ENCODE measurements at places on chromosomes 12 and 14. TPM values are rescaled to one million over a fixed set of nuclear protein-coding genes. Genes with fewer than 3 reads are reported as not detected.
A peak's percentile ranks its signal among the peaks of the same experiment; 100 is the strongest.

GRCh38 chr12:99444859-99445316 lies 202.7 kb upstream of the GARIN6 start:
- no peaks in the 10 kb centered on the region for H3K27me3 ChIP-seq
- no peaks in the 10 kb centered on the region for H3K36me3 ChIP-seq
- no peak overlapping the region for H3K4me3 ChIP-seq
- no peak for DNase-seq
- no peak overlapping the region for H3K27ac ChIP-seq

DNA sequence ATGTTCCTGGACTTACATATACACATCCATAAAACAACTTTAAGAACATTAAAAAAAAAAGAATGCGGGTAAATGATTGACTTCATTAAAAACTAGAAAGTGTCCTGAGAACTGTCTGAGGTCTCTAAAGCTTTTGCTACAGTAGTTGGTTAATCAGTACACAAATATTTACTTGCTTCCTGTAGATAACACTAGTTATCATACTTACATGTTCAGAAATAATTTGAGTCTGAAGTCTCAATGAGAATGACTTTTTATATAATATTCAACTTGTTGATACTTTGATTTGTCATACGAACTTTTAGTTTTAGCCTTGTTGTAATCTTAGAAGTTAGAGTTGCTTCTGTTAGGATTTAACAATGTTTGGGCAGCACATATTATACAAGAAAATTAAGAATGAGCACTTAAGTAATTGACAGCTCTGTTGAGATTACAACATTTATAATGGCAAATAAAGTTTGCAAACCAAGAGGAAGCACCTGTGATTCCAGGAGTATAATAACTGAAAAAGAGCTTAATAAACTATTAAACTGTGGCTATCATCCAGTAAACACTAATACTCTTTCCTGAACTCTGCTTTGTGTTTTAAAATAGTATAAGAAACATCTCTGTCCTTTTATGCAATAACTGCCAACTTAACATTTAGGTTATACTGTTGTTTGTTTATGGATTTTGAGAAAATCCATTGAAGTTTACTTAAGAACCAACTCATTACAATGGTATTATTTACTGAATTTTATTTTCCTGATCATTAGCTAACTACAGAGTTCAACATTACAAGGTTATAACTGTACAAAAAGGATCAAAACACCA lies 131.7 kb downstream of the MIPOL1 start:
- H3K36me3 ChIP-seq: no peaks in the 10 kb centered on the region
- no peak overlapping the region for H3K4me3 ChIP-seq
- H3K4me1 ChIP-seq: no peaks in the 10 kb centered on the region
- H3K27me3 ChIP-seq: no peaks in the 10 kb centered on the region
- no peak overlapping the region for H3K27ac ChIP-seq

DNA sequence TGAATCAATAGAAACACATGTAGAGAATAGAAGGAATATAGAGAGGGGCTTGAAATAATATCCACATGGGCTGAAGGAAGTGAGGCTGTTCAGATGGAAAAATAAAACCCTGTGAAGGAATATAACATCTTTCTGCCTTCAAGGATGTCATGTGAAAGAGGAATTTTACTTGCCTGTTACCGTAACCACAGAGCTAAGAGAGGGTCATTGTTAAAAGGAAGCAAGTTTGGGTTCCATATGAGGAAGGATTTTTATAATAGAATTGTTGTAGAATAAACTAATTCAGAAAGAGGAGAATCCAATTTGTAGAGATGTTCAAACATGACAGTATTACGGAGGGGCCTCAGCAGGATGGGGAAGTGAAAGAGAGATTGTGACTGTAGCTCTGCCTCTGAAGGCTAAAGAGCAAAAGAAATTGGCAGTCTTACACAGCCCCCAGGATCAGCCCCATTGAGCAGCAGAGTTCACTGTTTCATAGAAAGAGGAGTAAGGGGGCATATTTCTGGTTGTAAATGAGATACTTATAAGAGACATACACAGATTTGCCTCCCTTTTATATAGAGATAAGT lies 41.8 kb upstream of the PTPRR start:
- no peak for DNase-seq
- H3K4me1 ChIP-seq: no peaks in the 10 kb centered on the region

GRCh38 chr12:27696864-27697564 lies 767 bp downstream of the REP15 start:
- peak overlapping the region; percentile 30 for H3K27ac ChIP-seq
- no peaks in the 10 kb centered on the region for H3K4me1 ChIP-seq
- no peak overlapping the region for H3K4me3 ChIP-seq

- H3K4me1 ChIP-seq: no peaks in the 10 kb centered on the region
- H3K27me3 ChIP-seq: no peaks in the 10 kb centered on the region
- DNase-seq: peak; percentile 38
- no peak overlapping the region for H3K27ac ChIP-seq
- H3K4me3 ChIP-seq: no peak overlapping the region
These were observed 37.0 kb downstream of the WASHC3 start for GRCh38 chr12:102024765-102025164.

The KRT78 gene
- total RNA-seq: not detected

The ANO4 gene
- total RNA-seq: 0.33 TPM

The KLHL33 gene
- 0.18 TPM for total RNA-seq

The YLPM1 gene
- total RNA-seq: 50.2 TPM
